ENCODE measurements at places on chromosomes 1 and 21.

- H3K27me3 ChIP-seq: no peaks in the 10 kb centered on the region
- peaks cover 63% of the 10 kb centered on the region for H3K36me3 ChIP-seq
- H3K4me1 ChIP-seq: peaks cover 39% of the 10 kb centered on the region
- peak; percentile 64 for DNase-seq
- H3K4me3 ChIP-seq: peak overlapping the region; percentile 98
Observed at GRCh38 chr1:92482665-92483609, 3.8 kb downstream of the GFI1 start.

DNA sequence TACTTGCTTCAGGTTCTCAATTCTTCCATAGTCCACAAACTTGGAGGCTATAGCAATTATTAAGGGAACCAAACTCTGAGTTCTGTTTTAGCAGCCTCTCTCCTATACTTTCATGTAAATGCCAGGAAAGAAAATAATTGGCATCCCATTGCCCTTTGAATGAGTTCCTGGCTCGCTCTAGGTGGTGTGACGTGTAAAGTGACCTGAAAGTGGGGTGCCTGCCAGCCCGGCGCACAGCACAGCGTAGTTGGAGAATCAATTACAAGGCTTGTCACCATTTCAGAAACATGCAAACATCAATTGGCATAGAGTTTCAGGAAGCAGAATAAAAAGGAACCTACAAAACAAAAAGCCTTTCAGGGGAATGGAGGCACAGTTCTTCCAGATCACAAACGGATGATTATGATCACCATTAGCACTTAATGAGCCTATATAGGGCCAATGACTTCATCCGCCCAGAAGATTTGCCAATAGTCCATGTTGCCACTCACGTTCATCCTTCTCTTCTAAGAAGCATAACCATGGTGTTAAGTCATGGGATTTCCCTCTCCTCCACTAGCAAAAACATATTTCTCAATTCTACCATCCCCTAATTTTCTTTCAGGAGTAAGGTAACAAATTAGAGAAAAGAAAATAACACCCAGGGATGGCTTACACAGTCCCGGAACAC, 354.6 kb upstream of the ADGRL2 start:
- no peaks in the 10 kb centered on the region for H3K27me3 ChIP-seq
- no peaks in the 10 kb centered on the region for H3K4me1 ChIP-seq
- H3K27ac ChIP-seq: no peak overlapping the region
- no peak overlapping the region for H3K4me3 ChIP-seq

GRCh38 chr21:32807717-32808380, 36.3 kb upstream of the PAXBP1 start:
- DNase-seq: no peak
- no peak overlapping the region for H3K4me3 ChIP-seq
- no peaks in the 10 kb centered on the region for H3K27me3 ChIP-seq

DNA sequence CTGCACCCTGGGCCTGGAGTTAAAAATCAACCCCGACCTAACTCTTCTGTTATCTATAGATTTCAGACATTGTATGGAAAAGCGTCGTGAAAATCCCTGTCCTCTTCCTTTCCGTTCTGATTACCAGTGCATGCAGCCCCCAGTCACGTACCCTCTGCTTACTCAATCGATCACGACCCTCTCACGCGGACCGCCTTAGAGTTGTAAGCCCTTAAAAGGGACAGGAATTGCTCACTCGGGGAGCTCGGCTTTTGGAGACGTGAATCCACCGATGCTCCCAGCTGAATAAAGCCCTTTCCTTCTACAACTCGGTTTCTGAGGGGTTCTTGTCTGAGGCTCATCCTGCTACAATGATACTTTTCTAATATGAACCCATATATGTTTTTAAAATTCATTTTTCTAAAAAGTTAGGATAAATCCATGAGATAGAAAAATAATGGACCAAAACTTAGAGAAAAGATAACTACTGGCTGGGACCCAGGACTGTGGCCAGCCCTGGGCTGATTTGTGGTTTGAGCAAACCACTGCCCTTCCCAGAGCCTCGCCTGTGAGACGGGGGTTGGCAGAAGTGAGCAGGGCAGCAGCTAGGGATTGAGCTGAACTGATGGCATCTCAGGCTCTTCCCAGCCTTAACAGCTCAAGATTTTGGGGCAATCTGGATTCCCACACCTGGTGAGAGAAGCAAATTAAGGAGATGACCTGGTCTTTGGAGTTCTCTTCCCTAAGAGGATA, 5.0 kb downstream of the UQCRHL start:
- H3K27ac ChIP-seq: no peak overlapping the region
- DNase-seq: no peak
- no peak overlapping the region for H3K4me3 ChIP-seq
- no peaks in the 10 kb centered on the region for H3K4me1 ChIP-seq

- no peaks in the 10 kb centered on the region for H3K4me1 ChIP-seq
- DNase-seq: no peak
- no peak overlapping the region for H3K27ac ChIP-seq
- no peak overlapping the region for H3K4me3 ChIP-seq
Observed at GRCh38 chr1:81834921-81835698, 34.4 kb downstream of the ADGRL2 start.

DNA sequence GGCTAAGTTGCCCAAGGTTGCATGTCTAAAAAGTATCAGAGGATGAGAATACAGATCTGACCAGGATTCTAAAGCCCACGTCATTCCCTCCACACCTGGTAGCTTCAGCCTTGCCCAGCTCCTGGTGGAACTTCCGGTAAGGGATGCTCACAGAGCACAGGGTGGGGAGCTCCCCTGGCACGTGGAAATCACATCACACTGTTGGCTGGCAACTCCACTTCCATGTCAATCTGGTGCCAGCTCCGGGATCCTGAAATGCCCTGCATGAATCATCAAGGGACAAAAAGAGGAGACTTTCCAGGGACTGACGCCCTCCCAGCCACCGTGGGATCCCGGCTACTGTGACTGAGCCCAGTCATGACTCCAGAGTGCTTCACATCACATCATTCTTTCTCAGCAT, 12.4 kb upstream of the BCAR3 start:
- no peak for DNase-seq
- H3K4me3 ChIP-seq: no peak overlapping the region
- H3K27me3 ChIP-seq: peaks cover 4% of the 10 kb centered on the region

DNA sequence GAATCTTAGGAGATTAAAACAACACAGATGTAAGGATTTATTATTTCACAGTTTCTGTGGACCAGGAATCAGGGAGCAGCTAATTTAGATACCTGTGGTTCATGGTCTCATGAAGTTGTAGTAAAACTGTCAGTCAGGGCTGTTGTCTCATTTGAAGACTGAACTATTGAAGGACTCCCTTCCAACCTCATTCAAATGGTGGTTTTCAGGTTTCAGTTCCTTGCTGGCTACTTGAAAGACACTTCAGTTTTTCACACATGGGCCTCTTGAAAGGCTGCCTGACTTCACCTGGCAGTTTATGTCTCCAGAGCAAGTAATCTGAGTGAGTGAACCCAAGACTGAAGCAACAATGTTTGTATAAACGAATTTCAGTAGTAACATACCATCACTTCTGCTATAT, 915.9 kb downstream of the PLA2G4A start:
- H3K36me3 ChIP-seq: no peaks in the 10 kb centered on the region
- H3K4me1 ChIP-seq: no peaks in the 10 kb centered on the region
- no peaks in the 10 kb centered on the region for H3K27me3 ChIP-seq
- no peak for DNase-seq

- DNase-seq: no peak
- peaks cover 2% of the 10 kb centered on the region for H3K4me1 ChIP-seq
- peaks cover 4% of the 10 kb centered on the region for H3K36me3 ChIP-seq
- H3K27me3 ChIP-seq: no peaks in the 10 kb centered on the region
- no peak overlapping the region for H3K27ac ChIP-seq
- no peak overlapping the region for H3K4me3 ChIP-seq
Observed at GRCh38 chr1:59322814-59323213, 25.9 kb downstream of the FGGY start.

DNA sequence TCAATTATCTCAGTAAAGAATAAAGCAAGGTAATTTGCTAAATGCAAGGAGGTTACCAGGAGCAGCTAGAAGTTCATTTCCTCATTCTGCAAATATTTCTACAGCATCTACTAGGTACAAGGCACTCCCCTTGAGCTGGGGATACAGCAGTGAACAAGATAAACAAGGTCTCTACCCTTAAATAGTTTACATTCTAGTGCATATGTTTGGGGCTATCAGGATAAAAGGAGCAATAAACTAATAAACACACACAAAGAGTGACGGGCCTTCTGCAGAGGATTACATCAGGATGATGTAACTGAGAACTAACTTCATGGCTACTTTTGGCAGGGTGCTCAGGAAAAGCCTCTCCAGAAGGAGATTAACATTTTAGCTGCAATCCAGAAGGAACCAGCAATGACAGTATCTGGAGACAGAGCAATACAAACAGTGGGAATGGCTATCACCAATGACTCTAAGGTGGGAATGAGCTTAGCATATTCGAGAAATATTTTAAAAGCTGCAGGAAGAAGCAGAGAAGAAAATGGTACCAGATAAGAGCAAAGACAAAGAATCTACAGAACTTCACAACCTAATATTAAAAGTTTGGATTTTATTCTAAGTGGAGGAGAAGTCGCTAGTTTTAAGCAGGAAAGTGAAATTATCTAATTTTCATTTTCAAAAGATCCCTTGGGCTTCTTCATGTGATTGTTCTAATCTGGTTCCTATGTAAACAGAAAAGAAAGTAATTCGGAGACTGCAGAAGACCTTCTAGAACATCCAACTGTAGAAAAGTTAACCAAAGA, 25.8 kb downstream of the TP53BP2 start:
- H3K36me3 ChIP-seq: peaks cover 28% of the 10 kb centered on the region
- no peak overlapping the region for H3K4me3 ChIP-seq
- no peak for DNase-seq
- H3K27me3 ChIP-seq: no peaks in the 10 kb centered on the region

DNA sequence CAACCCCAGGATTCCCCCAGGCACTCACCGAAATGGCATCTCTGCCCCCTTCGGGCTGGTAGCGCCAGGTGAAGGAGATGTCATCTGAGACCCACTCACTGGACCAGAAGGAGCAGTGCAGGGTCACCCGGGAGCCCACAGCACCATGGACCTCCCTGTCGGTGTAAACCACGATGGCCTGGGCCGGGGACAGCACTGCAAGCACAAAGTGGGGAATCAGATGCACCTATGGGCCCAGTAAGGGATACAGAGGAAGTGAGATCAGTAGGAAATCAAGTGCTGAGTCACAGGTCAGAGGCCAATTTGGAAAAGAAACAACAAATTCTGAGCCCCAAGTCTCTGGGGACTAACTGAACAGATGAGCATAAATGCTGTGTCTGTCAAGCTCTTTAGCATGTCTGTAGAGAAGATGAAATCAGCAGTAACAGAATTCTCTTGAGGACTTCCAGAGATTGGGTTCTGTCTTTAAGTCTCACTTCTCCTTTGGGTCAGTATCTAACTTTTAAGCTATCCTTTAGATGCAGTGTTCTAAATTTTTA, 2.5 kb downstream of the MPZ start:
- H3K27ac ChIP-seq: peak overlapping the region; percentile 53
- no peaks in the 10 kb centered on the region for H3K27me3 ChIP-seq
- peak; percentile 18 for DNase-seq
- H3K36me3 ChIP-seq: peaks cover 3% of the 10 kb centered on the region

DNA sequence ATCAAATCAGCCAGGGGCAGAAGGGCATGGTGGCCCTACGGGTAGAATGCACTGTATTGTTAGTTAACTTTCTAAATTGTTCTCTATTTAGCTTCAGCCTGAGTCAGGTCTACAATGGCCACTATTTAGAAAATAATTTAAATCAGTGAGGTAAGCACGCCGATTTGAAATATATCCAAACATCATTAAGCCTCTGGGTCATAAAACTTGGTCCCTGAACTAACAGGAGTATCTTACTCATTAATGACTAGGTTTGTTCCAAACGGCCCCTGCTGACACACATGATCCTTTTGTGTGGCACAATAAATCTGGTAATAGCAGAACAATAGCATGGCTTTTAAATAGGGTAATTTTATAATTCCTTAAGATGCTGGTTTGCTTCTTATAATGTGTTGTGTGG, 48.4 kb downstream of the STX6 start:
- H3K27me3 ChIP-seq: no peaks in the 10 kb centered on the region
- no peak for DNase-seq
- peaks cover 23% of the 10 kb centered on the region for H3K4me1 ChIP-seq
- no peak overlapping the region for H3K27ac ChIP-seq
- H3K4me3 ChIP-seq: no peak overlapping the region

GRCh38 chr1:2228157-2228594, at the start of gene SKI:
TSS of gene SKI (plus strand) at chr1:2228319. CDS start at chr1:2228767, 448 bp downstream.
- H3K27me3 ChIP-seq: no peaks in the 10 kb centered on the region
- peak within 1 kb of the TSS; percentile 95 for H3K27ac ChIP-seq
- peak within 1 kb of the TSS; percentile 91 for H3K4me3 ChIP-seq
- H3K4me1 ChIP-seq: peaks cover 11% of the 10 kb centered on the region
- no peak for DNase-seq
- H3K36me3 ChIP-seq: peaks cover 29% of the 10 kb centered on the region

GRCh38 chr1:233019778-233020325, 69.4 kb downstream of the NTPCR start:
- no peak overlapping the region for H3K4me3 ChIP-seq
- H3K27me3 ChIP-seq: no peaks in the 10 kb centered on the region
- H3K36me3 ChIP-seq: peaks cover 19% of the 10 kb centered on the region
- no peak overlapping the region for H3K27ac ChIP-seq
- H3K4me1 ChIP-seq: no peaks in the 10 kb centered on the region

DNA sequence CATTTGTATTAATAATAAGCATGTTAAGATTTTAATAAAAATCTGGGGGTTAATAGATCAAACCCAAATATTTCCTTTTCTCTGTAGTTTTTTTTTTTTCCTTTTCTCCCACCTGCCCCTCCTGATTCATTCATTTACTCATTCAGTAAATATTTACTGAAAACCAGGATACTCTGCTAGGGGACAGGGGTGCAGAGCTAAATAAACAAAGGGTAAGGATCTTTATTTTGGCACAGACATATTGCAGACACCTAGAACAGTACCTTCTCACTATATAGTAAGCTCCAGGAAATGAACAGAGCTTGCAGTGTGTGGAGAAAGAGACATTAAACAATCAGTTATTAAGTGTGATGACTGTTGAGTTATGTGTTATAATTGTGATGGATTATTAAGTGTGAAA, 60.9 kb downstream of the AK5 start:
- DNase-seq: no peak
- H3K4me3 ChIP-seq: no peak overlapping the region
- peaks cover 17% of the 10 kb centered on the region for H3K4me1 ChIP-seq
- peaks cover 13% of the 10 kb centered on the region for H3K36me3 ChIP-seq
- H3K27me3 ChIP-seq: no peaks in the 10 kb centered on the region

DNA sequence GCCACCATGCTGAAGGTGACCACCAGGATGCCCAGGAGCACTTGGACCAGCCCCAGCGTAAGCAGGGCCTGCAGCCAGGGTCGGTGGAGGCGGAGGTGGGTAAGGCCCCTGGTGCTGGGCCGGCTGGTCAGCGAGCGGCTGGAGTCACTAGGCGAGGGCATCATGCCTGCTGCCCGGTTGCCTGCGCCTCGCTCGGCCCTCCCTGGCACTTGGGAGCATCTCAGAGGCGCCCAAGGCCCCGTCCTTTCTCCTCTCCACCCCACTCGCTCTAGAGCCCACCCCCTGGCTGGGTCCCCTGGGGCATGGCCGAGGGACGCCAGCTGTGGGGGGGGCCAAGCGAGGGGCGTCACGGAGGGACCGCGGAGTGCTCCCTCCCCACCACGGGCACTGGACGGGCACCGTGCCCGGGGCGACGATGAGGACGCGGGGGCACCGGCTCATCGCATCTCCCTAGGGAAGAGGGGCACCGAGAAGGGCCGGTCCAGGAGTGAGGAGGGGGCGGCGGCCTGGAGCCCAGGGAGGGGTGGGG, 505 bp downstream of the ENTREP3 start:
- H3K27ac ChIP-seq: peak overlapping the region; percentile 64
- peak overlapping the region; percentile 73 for H3K4me3 ChIP-seq
- no peak for DNase-seq
- H3K4me1 ChIP-seq: peaks cover 26% of the 10 kb centered on the region

- no peak overlapping the region for H3K27ac ChIP-seq
- H3K4me1 ChIP-seq: peaks cover 15% of the 10 kb centered on the region
- no peak overlapping the region for H3K4me3 ChIP-seq
Observed at GRCh38 chr1:43932786-43933385, 715 bp upstream of the ARTN start.
